Tracheal epithelial cell (primary cell): ENCODE measurements at places on chromosomes 7 and 10. TPM values are rescaled to one million over a fixed set of nuclear protein-coding genes. Genes with fewer than 3 reads are reported as not detected.

The TRIM50 gene
- total RNA-seq, result not detected in 2 replicates

The GPRIN2 gene
- 0.85 and 10.4 TPM in 2 replicates for total RNA-seq

The LRRC18 gene
- not detected in 2 replicates for total RNA-seq

The DKK1 gene
- total RNA-seq, result 11.9 and 13.5 TPM in 2 replicates

The DLG5 gene
- total RNA-seq, result 25.8 and 45.6 TPM in 2 replicates

The C10orf95 gene
- 3.1 and 5.1 TPM in 2 replicates for total RNA-seq
